ENCODE measurements at places on chromosomes 7 and 10.

GRCh38 chr10:44339218-44339617, 45.7 kb downstream of the CXCL12 start:
- DNase-seq, result no peak

GRCh38 chr10:56646329-56647111, 285.5 kb upstream of the ZWINT start:
- no peak for DNase-seq

DNA sequence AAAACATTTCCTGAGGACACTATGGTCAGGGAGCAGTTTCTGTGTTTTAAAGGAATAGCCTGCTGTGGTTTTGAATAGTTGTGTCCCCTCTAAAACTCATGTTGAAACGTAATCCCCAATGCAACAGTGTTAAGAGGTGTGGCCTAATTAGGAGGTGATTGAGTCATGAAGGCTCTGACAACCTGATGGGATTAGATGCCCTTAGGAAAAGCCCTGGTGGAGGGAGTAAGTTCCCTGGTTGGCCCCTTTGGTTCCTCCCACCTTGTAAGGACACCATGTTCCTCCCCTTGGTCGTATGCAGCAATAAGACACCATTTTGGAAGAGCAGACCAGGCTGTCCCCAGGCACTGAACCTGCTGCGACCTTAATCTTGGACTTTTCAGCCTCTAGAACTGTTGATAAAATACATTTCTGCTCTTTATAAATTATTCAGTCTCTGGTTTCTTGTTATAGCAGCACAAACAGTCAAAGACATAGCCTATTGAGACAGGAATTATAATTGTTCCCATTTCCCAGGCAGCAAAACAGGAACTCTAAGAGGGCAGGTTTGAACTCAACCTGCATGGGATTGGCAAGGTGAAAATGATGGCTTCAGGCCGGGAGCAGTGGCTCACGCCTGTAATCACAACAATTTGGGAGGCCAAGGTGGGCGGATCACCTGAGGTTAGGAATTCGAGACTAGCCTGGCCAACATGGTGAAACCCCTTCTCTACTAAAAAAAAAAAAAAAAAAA, 20.5 kb upstream of the TNS3 start:
- DNase-seq, result no peak

GRCh38 chr7:24932389-24932788, 47.6 kb downstream of the OSBPL3 start:
- DNase-seq, result no peak

- no peak for DNase-seq
Measured at GRCh38 chr7:106313966-106314365, 29.2 kb upstream of the NAMPT start.

DNA sequence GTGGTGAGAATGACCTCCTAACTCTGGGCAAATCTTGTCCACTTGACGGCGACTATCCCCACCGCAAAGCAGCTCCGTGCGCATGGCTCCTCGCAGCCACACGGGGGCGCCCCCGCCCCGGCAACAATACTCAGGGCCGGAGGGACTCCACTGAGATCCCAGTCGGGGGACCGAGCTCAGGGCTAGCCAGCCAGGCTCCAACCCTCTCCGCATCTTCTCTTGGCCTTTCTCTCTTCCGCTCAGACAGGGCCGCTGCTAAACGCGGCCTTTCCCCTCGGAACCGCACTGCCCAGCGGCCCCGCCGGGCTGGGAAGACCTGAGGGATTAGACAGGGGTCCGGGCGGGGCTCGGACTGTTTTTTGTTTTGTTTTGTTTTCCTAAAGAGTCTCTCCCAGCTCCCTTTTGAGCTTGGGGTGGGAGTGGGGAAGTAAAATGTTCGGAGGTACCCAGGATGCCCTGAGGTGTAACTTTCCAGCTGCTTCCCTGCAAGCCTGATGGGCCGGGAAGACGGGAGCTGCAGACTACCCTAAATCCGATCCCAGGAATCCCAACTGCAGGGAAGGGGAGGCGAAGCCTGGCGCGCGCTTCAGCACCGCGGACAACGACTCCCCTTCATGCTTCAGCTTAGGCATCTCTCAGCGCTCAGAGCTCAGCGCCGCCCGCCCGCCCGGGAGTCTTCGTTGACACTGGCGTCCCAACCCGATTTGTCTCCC, 2.7 kb downstream of the KCNIP2 start:
- peak; percentile 67 for DNase-seq

DNA sequence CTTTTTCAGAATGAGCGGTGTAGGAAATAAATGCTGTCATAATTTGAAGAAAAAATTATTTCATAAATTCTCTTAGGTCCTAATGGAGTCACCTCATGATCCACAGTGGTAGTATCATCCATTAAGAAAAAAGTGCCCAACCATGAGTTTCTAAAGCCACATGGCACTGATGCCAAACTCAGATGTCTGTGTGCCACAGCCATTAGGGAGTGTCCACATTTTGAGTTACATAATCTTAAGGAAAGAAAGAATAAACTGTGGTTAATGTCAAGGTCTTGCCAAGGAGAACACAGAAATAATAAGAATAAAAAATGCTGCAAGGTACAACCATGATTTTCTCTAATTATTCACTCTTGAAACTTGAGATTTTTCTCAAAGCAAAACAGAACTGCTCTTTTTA, 1101.8 kb downstream of the SORCS3 start:
- no peak for DNase-seq

GRCh38 chr7:9863545-9863944, 1110.1 kb upstream of the PHF14 start:
- DNase-seq, result no peak

DNA sequence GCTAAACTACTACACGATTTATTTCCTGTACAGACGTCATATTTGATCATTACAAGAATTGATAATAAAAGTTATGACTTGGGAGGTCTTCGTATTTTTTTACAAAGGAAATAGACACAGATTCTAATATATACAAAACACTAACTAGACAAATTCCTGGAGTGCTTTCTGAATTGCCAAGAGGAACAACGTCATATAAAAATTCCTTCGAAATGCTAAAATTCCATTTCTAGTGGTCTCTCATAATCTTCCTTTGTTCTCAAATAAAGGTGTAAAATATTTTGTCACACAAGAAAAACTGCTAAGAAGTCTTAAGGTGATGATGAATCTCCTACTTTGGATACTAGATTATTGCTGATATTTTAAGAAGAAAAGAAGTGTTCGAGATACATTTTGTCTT, 85.4 kb downstream of the CDK6 start:
- no peak for DNase-seq

DNA sequence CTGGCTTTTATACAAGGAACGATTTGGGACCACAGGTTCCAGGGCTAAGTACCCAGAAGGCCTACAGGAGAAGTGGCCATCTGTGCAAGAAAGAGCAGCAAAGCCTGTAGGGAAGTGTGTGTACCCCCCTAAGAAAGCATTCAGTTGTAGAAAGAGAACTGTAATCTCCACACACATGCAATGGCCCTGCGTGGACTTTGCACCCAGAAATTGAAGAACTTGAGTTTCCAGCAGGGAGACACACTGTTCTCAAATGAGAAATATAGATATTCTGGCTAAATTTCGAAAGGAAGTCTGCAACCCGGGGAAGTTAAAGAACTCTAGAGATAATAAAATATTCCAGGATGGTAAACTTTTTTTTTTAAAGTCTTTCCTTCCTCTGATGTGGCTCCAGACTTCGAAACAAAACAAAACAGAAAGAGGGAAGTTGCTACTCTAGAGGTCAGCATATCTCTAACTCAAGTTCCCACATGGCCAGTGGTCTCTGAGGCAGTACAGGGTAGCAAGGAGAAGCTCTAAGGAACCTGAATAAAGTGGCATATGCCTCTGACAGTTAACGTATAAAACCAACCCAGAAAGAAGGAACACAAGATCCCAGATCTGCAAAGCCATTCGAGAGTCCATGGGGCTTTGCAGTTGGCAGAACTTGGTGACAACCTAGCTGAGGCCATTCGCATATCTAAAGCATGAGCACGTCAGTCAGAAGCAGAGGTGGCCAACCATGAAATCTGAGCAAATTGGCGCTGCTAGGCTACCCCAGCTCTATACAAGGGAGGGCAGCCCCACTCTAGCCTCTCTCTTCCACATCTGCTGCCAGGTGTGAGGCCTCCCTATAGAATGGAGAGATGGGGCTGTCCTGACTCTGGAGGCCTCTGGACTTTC, 56.6 kb downstream of the ELMO1 start:
- DNase-seq, result no peak

GRCh38 chr7:29881724-29882123, 75.4 kb downstream of the WIPF3 start:
- no peak for DNase-seq

GRCh38 chr7:33511778-33512177, 382.4 kb downstream of the BBS9 start:
- DNase-seq, result no peak

All from cerebellar nuclear complex (tissue), 1 donor.